NCI-H1417 treated with DMSO at 0.1 percent for 48 hours (cell line): ENCODE measurements at places on chromosomes 7 and 10.

- no peak for DNase-seq
Observed at GRCh38 chr10:689452-690371, at the start of gene DIP2C. Gene DIP2C, minus strand, starts transcription at chr10:689668. Its CDS starts 90 bp downstream, at chr10:689578.

DNA sequence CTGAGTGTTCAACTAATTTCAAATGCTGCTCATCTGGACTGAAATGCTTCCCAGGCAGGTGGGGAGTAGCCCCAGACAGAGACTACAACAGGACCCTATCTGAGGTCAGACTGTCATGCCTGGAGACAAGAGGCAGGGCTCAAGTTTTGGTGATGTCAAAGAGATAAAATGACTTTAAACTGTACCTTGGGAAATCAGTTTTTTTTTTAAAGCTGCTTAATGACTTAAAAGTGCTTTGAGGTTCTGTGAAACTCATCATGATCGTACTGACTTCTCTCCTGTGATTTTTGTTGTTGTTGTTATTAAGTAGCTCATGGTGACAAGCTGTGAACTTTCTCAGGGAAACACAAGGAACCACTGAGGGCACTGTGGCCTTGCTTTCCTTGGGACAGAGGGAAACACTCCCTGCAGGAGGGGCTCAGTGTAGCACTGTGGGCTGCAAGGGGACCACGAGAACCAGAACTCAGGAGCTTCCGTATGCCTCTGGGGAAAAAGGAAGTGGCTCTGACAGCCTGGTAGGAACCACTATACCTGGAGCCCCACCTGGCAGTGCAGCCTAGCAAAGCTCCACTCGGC, 9.5 kb downstream of the HIPK2 start:
- DNase-seq, result no peak

GRCh38 chr10:93576888-93577287, 10.4 kb downstream of the FFAR4 start:
- DNase-seq, result no peak

- no peak for DNase-seq
Observed at GRCh38 chr7:139589474-139589873, 66.0 kb downstream of the CLEC2L start.

DNA sequence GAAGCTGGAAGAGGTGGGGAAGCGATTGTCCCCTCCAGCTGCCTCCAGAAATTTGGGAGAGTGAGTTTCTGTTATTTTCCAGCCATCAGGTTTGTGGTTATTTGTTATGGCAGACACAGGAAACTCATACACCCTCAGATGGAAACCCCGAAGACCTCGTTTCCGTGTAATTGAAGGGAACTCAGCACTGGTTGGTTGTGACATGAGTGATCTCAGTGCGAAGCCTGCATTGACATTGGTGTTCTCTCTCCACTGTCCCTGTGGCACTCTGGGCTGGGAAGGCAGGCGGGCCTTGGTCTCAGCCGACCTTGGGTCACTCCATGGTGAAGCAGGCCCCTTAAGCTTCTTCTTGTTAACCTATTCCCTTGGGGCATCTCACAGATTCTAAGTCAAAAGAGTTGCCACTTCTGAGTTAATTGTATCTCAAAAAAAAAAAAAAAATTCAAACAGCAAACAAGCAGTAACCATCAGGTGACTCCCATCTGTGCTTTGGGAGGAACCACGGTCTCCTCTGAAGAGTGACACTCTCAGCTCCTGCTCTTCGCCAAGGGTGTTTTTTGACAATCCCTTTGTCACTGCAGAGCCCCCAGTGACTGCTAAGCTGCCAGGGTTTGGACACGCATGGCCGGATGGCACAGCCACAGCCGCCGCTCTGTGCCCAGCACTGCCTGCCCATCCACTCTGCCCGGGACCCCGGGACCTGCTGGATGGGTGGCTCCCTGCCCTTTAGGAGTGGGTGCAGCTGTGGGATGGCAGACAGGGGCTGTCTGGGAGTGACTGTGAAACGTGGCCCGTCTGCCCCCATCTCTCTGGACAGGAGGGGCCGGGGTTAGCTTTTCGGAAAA, 233.6 kb downstream of the PRPF18 start:
- no peak for DNase-seq

- DNase-seq, result no peak
Observed at GRCh38 chr10:4457597-4457996, 368.4 kb upstream of the AKR1E2 start.

DNA sequence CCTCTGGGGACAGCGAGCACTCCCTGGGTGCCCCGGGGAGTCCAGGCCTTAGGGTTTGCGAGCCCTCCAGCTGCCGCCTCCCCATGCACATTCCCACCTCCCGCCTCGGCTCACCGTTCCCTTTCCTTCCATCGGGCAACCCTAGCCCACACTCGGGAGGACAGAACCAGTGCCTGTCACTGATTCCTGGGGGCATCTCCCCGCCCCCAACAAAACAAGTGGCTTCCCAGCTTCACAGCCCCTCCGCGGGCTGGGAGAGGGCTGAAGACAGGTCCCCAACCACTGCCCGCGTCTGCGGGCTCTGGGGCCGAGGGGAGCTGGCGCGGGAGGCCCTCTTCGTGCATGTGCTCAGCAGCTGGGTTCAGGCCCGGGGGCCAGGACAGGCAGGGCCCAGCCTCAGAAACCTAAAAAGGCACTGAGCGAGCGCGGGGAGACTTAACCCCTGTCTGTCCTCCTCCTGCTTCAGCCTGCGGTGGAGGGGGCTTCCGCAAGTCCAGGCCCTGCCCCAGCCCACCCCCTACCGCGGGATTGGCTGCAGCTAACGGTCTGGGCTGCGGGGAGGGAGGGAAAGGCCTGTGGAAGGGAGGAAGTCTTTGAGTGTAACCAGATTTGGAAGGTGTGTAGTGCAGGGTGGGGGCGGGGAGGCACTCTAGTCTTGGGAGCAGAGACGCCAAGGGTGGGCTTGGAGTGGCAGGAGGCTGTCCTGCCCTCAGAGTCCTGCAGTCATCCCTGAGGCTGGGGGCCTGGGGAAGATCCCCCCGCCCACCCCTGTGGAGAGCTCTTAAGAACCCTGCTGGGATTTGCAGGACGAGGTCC, 1.2 kb downstream of the FLNC start:
- no peak for DNase-seq

- no peak for DNase-seq
Observed at GRCh38 chr7:136869001-136869961, 829 bp downstream of the CHRM2 start.

DNA sequence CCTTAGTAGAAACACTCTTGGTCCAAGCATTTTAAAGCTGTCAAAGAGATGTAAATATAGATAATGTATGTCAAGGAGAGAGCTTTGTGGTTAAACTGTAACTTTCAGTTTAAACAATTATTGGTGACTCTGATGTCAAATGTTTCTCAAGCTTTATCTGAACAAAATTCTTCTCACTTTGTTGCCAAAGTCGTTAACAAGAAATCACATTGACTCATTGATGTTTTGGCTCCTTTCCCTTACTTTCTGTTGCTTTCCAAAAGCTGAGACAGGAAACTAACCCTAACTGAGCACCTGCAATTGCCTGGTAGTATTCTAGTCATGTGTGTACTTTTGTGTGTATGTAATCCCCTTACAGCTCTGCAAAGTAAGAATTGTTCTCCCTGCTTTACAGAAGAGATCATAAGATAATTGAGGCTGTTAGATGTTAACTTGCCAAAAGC, 108.5 kb downstream of the CFTR start:
- no peak for DNase-seq

- no peak for DNase-seq
Observed at GRCh38 chr7:29881724-29882123, 75.4 kb downstream of the WIPF3 start.

DNA sequence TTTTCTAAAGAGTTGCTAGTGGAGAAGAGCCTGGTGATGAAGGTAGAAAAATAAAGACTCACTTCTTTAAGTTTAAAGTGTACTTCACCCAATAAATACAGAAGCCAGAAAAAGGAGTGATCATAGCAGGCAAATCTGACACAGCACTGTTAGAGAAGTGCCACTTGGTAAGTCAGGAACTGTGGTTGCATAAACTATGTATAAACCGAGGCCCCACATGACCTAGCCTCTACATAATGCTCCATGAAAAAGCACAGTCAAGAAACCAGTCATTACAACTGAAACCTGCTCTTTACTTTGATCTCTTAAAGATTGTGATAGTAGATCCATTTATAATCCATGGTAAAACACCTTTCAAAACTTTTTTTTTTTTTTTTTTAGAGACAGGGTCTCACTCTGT, 172.1 kb upstream of the PHYHIPL start:
- no peak for DNase-seq

- no peak for DNase-seq
Observed at GRCh38 chr7:71272509-71273490, 140.9 kb downstream of the GALNT17 start.

- DNase-seq, result no peak
Observed at GRCh38 chr7:122413339-122413738, 108.8 kb upstream of the FEZF1 start.

GRCh38 chr10:56319386-56319785, 41.7 kb downstream of the ZWINT start:
- DNase-seq, result no peak

DNA sequence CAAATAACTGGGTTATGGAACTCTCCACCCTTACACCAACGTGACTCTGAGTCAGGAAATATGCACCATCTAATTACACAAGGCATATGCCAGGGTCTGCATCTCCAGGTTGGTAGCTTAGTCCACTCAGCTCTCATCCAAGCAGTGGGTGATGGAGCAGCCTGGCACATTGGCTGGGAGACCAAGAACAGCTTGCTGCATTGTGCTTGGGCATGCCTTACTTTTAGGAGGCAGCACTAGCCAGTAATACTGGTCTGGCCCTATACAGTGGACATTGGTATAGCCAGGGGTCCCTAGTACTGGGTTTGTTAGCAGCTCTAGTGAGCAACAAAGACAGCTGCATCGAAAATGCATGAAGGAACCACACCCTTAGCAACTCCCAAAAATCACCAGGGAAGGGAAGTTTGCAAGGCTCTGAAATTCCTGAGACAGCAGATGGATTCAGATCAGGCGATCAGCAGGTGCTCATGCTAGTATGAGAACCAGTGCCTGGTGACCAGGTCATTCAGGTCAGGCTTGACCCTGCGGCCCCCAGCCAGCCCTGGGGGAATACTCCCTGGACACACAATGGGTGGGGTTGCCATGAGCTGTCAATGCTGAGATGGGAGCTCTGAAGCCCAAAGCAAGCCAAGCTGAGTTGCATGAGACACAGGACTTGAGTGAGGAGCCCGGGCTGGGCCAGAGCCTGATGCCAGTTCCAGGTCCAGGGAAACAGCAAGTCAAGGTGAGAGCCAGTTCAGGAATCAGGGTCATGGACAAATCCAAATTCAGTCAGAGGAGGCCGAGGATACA, 217.9 kb upstream of the ZMIZ1 start:
- no peak for DNase-seq

GRCh38 chr7:98027342-98028033, 37.5 kb upstream of the OCM2 start:
- DNase-seq, result no peak

DNA sequence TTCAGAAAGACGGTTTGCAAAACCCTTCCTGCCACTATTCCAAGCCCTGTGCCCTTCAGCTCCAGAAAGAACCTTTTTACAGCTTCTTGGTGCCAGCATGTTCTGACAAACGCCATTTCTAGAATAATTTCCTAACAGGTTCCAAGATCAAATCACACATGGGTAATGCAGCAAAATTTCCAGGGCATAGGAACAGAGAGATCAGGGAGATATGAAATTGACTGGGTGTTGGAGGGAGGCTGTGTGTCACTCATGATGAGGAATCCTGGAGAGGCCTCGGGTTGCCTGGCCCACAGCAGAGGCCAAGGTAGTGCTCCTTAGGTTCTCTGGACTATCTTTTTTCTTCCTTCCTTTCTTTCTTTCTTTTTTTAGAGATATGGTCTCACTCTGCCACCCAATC, 29.5 kb downstream of the RAB19 start:
- no peak for DNase-seq

- no peak for DNase-seq
Observed at GRCh38 chr7:157564517-157565177, 227.8 kb downstream of the DNAJB6 start.

DNA sequence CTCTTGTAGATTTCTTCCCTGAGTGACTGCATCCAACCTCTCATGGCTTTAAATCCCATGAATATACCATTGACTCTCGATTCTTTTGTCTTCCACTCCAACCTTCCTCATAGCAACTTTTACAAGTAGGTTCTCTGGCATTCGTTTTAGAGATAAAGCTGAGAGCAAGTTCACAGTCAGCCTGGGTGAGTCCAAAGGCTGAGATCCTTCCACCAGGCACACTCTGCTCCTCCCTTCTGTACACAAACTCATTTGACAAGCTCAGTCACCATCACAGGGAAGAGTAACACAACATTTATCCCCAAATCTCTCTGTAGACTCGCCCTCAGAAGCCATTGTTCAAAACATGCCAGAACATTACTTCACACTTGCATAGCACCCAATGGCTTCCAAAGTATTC, 10.9 kb downstream of the CTTNBP2 start:
- no peak for DNase-seq

DNA sequence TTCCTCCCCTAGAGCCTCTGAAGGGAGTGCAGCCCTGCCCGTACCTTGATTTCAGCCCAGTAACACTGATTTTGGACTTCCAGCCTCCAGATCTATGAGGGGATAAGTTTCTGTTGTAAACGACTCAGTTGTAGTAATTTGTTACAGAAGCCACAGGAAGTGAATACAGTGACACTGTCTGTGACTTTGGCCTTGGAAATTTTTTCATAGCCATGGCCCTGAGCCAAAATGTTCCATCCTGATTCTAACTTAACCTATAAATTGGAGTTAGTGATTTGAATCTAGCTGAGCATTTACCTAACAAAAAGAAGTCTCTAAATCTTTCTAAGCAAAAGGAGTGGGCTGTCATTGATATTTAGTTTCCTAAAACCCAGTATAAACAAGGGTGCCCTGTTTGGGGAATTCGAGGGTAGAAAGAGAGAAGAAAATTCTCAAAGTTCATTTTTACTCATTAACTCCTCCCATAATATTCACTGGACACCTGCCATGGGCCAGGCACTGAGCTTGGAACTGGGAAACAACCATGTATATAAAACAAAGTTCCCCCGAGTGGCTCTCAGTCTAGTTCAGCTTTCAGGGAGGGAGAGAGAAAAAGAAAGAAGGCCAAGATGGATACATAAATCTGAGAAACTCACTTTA, 162.3 kb downstream of the SKIDA1 start:
- DNase-seq, result no peak

- DNase-seq, result no peak
Observed at GRCh38 chr10:133292919-133293809, 15.5 kb downstream of the TUBGCP2 start.

DNA sequence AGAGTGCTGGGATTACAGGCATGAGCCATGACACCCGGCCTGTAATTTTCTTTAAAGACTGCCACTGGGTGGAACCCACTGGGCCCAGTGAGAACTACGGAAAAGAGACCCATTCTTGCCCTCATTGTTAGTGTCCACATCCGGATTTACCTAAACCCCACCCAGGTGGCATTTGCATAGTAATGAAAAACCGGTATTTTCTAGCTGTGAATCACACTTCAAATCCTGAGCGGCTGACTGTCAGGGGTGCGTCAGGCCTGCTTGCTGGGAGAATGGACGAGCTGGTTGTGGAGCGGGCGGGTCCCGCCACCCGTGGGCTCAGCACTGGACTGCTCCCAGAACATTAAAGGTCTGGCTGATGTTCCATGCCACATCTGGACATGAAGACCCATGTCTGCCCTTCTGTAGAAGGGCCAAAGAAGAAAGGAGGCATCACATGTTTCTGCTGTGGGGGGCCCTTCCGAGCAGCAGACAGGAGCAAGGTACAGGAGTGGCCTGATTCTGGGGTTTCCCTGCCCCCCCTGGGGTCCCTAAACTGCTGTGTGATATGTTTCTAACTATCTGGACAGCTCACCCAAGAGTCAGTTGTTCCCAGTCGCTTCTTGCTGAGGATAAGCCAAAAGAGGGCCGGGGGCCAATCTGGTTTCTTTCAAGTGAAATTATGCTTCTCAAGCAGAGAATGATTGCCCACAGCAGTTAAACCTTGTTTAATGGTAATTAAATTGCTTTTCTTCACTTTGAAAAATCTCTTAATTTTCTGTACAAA, 46.4 kb downstream of the KIAA1217 start:
- no peak for DNase-seq

- no peak for DNase-seq
Observed at GRCh38 chr10:70135684-70136083, 3.1 kb upstream of the AIFM2 start.
